SIG-M5 (cell line): ENCODE measurements at places on chromosomes 7 and 10.

DNA sequence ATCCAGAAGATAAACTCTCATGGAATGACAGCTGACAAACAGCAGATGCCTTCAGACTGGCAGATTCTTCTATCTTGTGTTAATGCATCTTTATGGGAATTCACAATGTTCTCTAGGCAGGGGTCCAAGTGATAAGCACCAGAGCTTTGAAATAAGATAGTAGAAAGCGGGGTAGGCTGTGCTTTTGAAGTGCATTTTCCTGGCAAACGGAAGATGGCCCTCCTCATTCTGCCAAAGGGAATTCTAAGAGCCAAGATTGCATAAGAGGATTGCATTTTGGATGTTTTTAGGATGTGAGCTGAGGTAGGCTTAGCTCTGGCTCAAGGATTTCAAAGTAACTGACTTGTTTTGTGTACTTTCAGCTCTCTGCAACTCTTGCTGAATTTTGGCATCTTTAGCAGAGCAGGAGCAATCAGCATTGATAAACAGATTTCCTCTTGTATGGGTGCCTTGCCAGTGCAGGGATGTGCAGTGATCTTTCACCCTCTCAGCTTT is 298.5 kb upstream of the KLF6 start:
- DNase-seq: no peak

DNA sequence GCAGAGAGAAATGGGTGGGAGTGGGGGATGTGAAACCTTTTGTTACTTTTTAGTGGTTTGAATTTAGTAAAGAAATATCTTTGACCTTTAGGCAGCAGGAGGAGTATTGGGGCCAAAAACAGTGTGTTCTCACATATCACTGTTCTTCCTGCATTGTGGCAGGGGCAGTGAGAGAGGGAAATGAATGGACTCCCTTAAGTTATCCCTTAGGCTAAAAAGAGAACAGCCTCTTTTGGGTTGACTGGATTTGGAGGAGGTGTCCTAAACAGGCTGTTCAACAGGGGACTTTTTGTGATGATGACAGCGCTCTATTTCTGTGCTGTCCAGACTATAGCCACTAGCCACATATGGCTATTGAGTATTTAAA is 22.3 kb downstream of the ZNF775 start:
- no peak for DNase-seq

- no peak for DNase-seq
These were observed 18.4 kb downstream of the SPOCK2 start for GRCh38 chr10:72069751-72070526.

DNA sequence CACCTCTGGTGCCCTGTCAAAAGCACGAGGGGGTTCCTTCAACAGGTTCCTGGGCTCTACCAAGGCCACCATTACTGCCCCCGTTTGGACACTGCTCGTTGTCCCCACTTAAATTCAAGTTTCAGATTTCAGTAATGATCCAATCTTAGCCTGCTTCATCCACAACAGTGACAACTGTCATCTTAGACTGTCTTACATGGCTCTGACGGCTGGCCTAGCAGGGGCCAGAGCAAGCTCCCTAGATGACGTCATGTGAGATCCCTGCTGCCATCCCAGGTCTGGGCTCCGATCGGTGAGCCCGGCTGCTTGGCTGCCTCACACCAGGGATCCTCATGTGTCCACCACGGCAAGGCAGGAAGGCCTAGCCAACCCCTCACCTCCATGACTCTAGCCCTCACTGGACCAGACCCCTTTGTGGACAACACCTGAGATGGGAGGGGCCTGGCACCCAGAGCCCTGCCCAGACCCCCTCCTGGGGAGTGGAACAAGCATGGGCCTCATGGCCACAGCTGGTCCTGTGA is 82.5 kb downstream of the FAM53B start:
- DNase-seq: no peak
